Stimulated activated CD4-positive, alpha-beta T cell treated with anti-CD3 and anti-CD28 coated beads, Interleukin-15, amount 100 ng/mL, for 1 hour (primary cell): ENCODE measurements at places on chromosomes 7 and 10.

GRCh38 chr10:132110713-132111112 is 45.0 kb downstream of the JAKMIP3 start:
- DNase-seq, result no peak

GRCh38 chr7:117140921-117141320 is 181.9 kb downstream of the WNT2 start:
- DNase-seq, result no peak

DNA sequence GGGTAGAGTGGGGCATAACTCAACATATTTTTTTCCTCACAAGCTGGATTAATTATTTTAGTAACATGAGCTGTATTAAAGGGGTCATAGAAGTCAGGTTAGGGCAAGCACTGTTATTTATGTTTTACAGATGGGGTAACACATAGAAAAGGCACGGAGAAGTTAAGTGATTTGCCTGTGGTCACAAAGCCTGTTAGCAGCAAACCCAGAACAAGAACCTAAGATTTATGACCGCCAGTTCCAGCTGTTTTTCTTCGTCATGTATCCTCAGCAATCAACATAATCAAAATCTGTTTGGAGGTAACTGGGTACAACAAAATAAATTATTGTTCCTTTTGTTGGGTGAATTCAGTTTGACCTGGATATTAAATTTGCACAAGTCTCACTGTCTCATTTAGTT is 57.2 kb upstream of the BET1 start:
- DNase-seq, result no peak

- no peak for DNase-seq
Observed at GRCh38 chr7:1912593-1913465, 242.8 kb downstream of the ELFN1 start.

- no peak for DNase-seq
Observed at GRCh38 chr7:143884969-143885559, 16.9 kb downstream of the TCAF1 start.

- DNase-seq, result no peak
Observed at GRCh38 chr7:54944179-54944578, 74.6 kb upstream of the EGFR start.

GRCh38 chr10:72976886-72977285 is 22.3 kb upstream of the PLA2G12B start:
- DNase-seq, result no peak

DNA sequence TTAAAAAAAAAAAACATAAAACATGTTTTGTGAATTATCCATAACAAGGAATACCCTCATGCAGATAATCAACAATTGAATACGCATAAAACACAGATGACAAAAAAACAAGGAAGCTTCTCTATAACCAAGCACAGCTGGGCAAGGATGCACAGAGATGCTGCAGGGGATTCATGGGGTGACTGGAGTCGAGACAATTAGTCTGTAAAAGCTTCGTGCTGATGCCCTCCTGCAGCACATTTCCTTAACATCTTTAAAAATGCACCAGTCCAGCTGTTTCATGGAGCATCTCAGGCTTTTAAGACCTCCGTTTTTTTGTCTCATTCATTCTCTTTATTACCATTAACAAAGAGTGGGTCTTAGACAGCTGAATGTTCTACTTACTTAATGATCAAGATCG is 794.0 kb upstream of the C7orf33 start:
- no peak for DNase-seq

DNA sequence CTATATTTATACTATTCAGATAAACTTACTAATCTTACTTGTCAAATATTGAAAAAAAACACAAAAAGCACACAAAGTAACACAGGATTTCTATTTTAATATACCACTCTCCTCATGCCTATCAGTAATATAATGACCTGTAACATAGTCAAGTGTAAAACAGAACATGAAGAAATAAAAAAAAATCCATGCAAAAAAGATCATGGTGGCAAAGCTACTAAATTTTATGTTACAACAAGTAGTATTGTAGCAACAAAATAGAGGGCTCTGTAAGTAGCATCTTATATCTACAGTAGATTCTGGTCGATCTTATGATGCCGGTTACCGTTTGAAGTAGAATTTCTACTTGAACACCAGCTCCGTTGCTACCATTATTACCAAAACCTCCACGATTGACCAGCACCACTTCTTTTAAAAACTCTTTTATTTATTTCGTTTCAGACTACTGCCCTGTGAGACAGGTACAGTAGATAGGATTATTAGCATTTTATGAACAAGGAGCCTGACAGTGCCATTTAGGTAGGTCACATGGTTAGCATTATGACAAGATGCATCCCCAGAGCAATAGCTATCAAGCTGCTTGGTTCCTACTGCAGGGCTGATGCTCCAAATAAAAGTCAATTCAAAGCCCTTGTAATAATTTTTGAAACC is 2.1 kb downstream of the CPED1 start:
- DNase-seq, result no peak

GRCh38 chr7:112422842-112423496 is 27.3 kb upstream of the IFRD1 start:
- DNase-seq, result no peak

- DNase-seq, result no peak
Observed at GRCh38 chr7:50957855-50958254, 175.2 kb upstream of the GRB10 start.

- DNase-seq, result no peak
Observed at GRCh38 chr7:39589323-39590111, 23.3 kb downstream of the YAE1 start.

- no peak for DNase-seq
Observed at GRCh38 chr10:103197903-103198302, 4.8 kb upstream of the NT5C2 start.

DNA sequence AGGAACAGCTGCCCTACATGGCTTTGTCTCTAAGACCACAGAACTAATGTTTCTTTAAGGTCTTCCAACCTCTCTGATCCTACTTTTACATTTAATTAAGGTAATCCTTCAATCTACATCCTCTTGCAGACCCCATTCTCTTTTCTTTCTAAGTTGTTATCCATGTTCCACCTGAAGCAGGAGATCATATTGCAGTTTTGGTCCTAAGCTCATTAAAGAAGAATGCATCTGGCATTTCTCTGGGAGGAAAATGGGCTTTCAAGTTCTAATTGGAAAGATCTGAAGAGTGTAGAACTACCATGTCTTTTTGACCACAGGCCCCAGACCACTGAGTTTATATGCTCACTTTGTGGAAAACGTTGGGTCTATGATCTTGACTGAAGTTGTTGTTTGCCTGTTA is 111.2 kb downstream of the SEM1 start:
- no peak for DNase-seq

GRCh38 chr7:98022531-98022930 is 32.5 kb upstream of the OCM2 start:
- no peak for DNase-seq

- no peak for DNase-seq
Observed at GRCh38 chr10:48913674-48914073, 26.0 kb downstream of the LRRC18 start.

DNA sequence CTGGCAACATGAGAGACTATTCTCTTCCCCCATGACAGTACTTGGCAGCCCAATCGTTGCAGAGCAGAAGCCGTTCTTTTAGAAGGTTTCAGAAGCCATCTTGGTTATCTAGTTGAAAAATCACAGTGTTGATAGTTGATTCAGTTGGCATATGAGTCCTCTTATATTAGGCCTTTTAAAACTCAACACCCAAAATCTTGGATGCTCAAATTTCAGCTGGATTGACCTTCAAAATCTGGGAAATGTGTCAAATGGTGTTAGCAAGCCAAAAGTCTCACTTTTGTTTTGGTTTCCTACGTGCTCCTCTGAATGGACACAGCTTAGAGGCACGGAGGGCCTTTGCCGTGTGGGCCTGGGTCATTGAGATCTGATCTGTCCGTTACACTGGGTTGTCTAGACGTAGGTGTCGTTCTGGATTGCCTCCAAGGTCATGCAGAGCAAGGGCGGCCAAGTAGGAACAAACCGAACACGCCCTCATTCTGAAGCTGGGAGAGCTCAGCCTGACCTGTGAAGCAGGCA is 59.3 kb upstream of the BMPER start:
- DNase-seq, result no peak

DNA sequence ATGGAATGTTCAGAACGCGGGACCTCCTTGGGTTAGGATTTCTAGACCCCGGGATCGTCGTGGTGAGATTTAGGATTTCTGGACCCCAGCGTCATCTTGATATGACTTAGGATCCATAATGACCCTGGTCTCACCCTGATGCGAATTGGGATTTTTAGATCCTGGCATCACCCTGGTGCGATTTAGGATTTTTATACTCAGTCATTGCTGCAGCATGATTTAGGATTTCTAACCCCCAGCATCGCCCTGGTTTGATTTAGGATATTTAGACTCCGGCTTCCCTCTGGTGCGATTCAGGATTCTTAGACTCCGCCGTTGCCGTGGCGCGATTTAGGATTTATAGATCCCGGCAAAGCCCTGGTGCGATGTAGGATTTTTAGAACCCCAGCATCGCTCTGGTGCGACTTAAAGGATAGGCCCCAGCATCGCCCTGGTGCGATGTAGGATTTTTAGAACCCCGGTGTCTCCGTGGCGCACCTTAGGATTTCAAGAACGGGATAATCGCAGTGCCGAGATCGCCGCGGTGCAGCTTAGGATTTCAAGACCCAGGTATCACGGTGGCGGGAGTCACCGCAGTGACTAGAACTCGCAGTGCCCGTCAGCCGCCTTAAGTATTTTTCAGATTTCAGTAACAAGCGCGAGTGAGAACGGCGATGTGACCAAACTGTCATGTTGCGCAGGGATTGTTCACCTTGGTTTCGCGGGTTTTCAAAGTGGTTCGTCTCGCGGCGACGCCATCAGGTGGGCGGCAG is 814 bp downstream of the MEST start:
- DNase-seq, result no peak

- DNase-seq, result no peak
Observed at GRCh38 chr10:67794909-67795460, 43.0 kb downstream of the DNAJC12 start.

DNA sequence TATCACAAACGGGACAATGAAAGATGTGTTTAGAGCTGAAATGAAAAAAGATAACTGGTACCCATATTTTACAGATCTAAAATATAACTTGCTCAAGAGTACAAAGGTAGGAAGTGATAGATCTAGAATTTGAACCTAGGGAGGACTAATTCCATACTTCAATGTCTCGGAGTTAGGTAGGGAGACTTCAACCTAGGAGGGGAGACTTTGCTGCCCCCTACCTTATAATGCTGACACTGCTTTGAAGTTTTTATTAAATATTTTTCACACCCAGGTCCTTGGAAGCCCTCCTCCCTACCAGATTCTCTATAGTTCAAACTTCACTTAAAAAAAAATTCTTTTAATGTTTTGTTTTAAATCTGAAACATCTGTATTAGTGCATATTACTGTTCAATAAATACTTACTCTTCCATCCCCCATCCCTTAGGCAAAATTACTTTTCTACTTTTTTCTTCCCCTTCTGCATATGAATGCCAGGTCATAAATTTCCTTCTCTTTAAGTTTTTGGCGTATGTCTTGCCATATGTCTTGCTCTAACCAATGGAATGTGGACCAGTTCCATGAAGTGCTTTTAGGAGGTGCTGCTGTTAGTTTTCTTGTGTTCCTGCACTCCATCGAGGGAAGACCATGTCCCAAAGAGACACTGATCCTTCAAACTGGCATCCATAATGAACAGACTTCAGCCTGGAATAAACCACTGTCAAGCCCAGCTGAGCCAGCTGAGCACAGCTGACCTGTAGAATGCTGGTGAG is 57.8 kb downstream of the MICU1 start:
- DNase-seq, result no peak

GRCh38 chr10:96618653-96619052 is 31.8 kb upstream of the TM9SF3 start:
- no peak for DNase-seq

- DNase-seq, result no peak
Observed at GRCh38 chr10:81877596-81877995, 2.6 kb downstream of the NRG3 start.

DNA sequence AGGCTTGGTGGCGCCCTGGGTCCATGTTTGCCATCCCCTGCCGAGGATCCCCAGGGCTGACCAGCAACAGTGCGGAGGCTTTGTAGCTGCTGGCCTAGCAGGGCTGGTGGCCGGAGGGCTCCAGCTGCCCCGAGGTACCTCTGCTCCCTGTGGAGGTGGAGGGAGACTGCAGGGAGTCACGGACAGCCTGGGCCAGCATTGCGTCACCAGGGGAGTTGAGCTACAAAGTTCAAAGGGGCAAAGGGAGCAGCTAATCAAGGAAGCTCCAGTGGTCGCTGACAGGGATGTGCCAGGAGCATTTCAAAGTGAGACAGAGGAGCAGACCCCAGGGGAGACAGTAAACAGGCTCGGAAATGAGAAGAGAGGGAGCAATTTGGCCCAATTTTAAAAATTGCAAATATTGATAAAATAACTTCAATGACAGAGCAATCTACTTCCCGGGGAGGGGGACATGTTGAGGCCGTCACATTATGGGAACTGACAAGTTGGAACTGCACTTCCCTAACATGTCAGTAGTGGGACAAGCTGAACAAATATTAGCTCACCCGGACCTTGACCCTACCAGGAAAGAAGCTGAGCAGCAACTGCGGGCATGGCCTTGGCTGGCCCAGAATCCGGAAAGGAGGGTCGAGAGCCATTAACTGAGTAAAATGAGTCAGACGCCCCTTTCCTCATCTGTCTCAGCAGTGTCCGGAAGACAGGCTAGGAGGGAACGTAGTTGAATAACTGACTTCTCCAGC is 39.4 kb downstream of the BTBD16 start:
- DNase-seq, result no peak

- no peak for DNase-seq
Observed at GRCh38 chr7:134327896-134328295, 11.2 kb upstream of the SLC35B4 start.

DNA sequence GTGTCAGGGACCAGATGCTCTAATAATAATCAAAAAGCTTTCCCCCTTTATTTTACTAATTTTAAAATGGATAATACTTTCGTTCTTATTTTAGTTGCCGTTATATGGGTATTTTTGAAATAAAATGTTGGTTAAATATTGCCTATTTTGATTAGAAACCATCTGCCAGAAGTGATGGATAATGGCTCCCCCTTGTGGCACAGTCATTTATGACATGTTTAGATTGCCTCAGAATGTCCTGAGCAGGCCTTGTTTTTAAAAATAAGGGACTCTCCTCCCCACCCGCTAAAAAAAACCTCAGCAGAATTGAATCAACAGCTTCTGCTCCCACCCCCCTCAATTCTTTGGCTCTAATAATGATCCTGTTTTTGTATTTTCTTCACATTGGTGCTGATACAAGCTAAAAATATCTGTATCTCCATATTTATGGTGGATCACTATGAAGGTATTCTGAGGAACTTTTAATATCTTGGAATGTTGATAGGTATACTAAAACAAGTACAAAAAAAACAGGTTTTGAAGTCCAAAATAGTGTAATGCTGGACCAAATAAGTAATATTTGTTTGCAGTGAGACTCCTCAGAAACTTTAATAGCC is 38.8 kb downstream of the TMEM60 start:
- no peak for DNase-seq

GRCh38 chr10:44051584-44052385 is 333.1 kb downstream of the CXCL12 start:
- no peak for DNase-seq

- DNase-seq, result no peak
Observed at GRCh38 chr7:141704741-141705140, 2.8 kb upstream of the DENND11 start.

GRCh38 chr7:14859267-14859666 is 43.3 kb downstream of the DGKB start:
- DNase-seq, result no peak
